ENCODE measurements at places on chromosomes 11 and 22. TPM values are rescaled to one million over a fixed set of nuclear protein-coding genes. Genes with fewer than 3 reads are reported as not detected.

The NF2 gene
- 56.5 TPM for total RNA-seq

The DRG1 gene
- 99.9 TPM for total RNA-seq

The RASSF10 gene
- 4.8 TPM for total RNA-seq

The POU2AF3 gene
- total RNA-seq = 1.0 TPM

The C11orf65 gene
- total RNA-seq = 0.41 TPM

The LARGE2 gene
- 36.6 TPM for total RNA-seq

The PLEKHA7 gene
- total RNA-seq = 4.2 TPM

The MRPL17 gene
- total RNA-seq = 110 TPM

The FREY1 gene
- 2.3 TPM for total RNA-seq

The APOBEC3A gene
- not detected for total RNA-seq

The MYBPC3 gene
- not detected for total RNA-seq

The OR51E2 gene
- total RNA-seq = not detected

The LMO2 gene
- 0.87 TPM for total RNA-seq

The RASD2 gene
- 1.3 TPM for total RNA-seq

The CBLIF gene
- not detected for total RNA-seq

The RTN4R gene
- total RNA-seq = 28.3 TPM

The LRRC74B gene
- total RNA-seq = not detected

The IRAG1 gene
- total RNA-seq = 4.5 TPM

The ISX gene
- total RNA-seq = not detected

The CENPM gene
- total RNA-seq = 56.7 TPM

The WBP2NL gene
- not detected for total RNA-seq

The ANKK1 gene
- not detected for total RNA-seq

The PHF21B gene
- 17.7 TPM for total RNA-seq

The TBCEL gene
- 9.1 TPM for total RNA-seq

The TBX10 gene
- total RNA-seq = not detected

The KCNK7 gene
- total RNA-seq = not detected

The TIMP3 gene
- total RNA-seq = 5.0 TPM

The TMEM25 gene
- total RNA-seq = 17.5 TPM

The RAB39A gene
- 7.2 TPM for total RNA-seq

The TRIM6 gene
- total RNA-seq = 27.4 TPM

The CRYBB3 gene
- total RNA-seq = 0.10 TPM
